Activated CD4-positive, alpha-beta T cell treated with anti-CD3 and anti-CD28 coated beads for 48 hours (primary cell): ENCODE measurements at places on chromosomes 4 and X.
A peak's percentile ranks its signal among the peaks of the same experiment; 100 is the strongest.

DNA sequence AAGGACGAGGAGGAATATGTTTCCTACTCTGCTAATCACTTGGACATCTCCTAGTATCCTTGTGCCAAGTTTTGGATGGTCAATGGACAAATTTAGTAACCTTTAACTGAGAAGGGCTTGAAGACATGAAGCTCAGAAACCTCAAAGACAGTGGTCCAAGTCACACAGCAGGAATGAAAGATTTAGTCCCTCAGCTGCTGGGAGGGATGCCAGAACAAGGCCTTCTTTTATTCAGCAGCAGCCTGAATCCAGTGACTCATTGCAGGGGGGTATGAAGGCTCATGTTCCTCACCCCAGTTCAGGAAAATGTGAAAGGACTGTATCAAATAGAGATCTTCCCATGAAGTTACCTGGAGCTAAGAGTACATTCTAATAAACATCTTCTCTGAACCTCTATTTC, 214.9 kb upstream of the UGT8 start:
- no peak for DNase-seq

GRCh38 chr4:37461801-37462200, 217.3 kb downstream of the NWD2 start:
- no peak for DNase-seq

GRCh38 chrX:153351981-153352380, 18.0 kb downstream of the ZNF275 start:
- no peak for DNase-seq

DNA sequence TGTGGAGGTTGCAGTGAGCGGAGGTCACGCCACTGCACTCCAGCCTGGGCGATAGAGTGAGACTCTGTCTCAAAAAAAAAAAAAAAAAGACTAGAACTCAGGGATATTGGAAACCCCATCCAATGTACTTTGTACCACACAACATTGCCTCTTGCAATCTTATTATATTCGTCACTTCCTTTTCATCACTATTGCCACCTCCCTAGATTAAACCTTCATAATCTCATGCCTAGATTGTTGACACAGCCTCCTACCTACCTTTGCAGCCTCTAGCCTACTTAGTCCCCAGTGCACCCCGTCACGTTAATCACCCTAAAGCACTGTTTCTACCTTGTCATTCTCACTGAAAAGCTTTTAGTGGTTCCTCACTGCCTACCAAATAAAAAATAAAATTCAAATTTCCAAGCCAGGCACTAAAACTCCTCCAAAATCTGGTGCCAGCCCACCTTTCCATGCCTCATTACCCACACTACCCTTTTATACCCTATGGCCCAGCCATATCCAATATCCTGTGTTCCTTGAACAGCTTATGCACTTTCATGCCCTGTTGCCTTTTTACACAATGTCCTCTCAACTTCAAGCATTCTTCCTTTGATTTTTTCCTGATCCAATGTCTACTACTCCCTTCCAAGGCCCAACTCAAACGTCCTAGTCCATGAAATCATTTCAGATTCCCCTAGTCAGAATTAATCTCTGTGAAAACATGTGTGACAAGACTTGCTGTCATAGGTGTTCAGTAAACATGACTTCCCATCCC, 23.6 kb upstream of the GJB1 start:
- DNase-seq = no peak

GRCh38 chr4:156201050-156201449, 247.4 kb upstream of the CTSO start:
- DNase-seq = no peak

GRCh38 chr4:31390849-31391248, 670.7 kb downstream of the PCDH7 start:
- DNase-seq = no peak

DNA sequence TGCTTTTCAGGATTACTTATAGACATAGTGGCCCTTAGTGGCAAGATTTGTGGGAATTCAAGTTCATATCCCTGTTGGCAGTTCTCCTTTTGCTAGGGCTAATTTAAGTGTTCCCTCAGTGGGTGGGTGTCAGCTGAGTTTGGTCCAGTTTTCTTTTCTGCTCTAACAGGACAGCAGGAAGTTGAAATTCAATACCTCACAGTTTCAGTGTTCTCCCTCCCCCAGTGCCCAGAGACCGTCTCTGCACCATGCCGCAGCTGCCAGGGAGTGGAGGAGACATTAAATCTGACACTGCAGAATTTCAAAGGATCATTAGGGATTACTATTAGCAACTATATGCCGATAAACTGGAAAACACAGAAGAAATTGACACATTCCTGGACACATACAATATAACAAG, 50.7 kb downstream of the UBE2NL start:
- no peak for DNase-seq

DNA sequence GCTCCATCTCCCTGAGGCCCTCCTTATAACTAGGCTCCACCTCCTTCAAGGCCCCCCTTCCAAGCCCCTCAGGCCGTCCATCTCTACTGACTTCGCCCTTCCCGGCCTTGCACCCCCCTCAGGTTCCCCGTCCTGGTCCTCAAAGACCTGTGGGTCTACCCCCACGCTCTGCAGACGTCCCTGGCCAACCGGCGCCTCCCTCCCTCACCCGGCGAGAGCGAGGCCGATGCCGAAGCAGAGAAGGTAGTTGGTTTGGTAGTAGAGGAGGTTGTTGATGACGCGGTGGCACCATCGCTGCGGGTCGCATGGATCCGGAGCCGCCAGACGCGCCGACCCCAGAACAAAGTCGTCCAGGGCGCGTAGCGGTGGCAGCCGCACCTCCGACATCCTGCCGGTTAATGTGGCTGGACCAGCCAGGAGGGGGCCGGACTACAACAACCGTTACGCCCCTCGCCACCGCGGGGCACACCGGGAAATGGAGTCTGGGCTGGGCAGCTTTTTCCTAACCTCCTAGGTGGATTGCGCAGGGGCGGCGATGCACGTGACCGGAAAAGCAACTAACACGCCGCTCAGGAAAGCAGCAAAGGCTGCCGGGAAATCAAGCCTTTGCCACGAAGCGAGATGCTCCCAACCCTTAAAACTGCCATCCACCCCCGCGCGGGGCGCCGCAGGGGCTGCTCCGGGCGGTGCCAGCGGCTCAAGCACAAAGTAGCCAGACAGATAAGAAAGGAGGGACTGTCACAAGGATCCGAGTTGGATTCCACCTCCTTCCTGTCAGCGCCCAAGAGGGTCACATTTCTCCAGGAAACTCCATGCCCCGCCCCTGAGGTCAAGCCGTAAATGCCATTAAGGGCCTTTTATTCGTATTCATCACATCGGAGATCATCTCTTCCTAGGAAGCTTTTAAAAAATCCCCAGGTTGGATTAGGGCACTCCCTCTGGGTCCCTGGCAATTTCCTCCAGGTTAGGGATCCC, at the start of gene PRAF2:
Gene PRAF2, minus strand, starts transcription at position 402 of the 975 bp plus-strand sequence. Its CDS starts 15 bp downstream, at position 387.
- DNase-seq = peak; percentile 93

DNA sequence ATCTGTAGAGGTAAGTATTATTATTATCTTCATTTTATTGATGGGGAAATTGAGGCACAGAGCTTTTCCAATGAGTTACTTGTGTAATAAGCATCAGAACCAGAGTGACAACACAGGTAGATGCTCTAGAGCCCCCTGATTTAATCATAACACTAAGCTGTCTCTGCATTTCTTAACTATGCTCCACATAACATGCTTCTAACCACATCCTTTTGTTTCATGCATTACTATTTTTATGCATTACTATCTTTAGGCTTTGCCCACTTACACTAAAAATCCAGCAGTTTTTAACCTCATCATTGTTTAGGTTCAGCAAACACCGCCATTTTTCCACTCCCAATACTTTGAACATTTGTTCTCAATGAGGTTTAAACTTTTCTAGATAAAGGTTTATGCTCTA, 1900.8 kb upstream of the PCDH10 start:
- DNase-seq = no peak

GRCh38 chr4:40178672-40179071, 18.2 kb upstream of the RHOH start:
- no peak for DNase-seq

GRCh38 chr4:105236202-105236915, 89.7 kb downstream of the TET2 start:
- no peak for DNase-seq

- DNase-seq = no peak
Observed at GRCh38 chrX:91137883-91138282, 296.8 kb upstream of the PABPC5 start.

GRCh38 chrX:79259073-79259689, 108.0 kb downstream of the ITM2A start:
- DNase-seq = peak; percentile 46

- peak; percentile 2 for DNase-seq
Observed at GRCh38 chrX:108537005-108537404, 97.4 kb downstream of the COL4A5 start.

DNA sequence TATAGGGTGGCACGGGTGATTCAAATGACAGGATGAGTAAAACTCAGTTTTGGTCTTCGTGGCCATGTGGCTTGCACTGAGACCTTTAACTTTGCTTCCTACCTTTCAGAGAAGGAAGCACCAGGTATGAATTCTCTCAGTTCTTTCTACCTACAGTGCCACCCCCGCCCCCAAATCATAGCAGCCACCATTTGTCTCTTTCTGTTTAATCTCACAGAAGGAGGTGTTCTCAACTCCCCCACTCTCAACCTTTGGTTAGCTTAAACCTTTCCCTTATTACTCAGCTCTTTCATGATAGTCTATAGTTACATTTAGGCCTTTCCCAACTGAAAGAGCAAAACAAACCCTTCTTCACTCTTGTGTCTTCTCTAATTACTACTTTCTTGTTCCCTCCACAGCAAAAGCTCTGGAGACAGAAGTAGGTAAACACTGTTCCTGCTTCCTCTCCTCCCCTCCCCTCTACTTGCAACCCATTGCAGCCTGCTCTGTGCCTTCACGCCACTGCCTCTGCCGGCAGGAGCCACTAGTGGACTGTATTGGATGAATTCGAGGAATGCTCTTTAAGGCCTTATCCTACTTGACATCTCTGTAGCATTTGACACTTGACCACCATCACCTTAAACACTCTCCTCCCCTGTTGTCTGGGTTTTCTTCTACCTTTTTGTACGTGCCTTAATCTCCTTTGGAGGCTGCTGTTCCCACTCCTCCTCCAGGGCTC, 123.7 kb downstream of the AFF1 start:
- DNase-seq = peak; percentile 71

DNA sequence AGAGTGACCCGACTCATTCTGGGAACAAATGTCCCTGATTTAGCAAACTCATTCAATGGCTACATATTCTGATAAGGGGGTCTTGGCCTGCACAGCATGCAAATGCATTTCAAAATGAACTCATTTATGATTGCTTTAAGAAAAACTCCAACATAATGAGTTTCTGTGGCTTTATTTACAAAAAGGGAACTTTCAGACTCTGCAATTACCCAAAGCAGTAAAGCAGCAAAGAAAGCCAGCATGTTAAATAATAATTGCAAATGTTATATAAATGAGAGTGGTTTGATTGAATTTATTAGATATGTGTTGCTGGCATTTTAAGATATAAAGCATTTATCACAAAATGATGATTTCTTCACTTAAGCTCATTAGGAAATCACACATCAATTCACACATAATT, 295.7 kb downstream of the FBXW7 start:
- DNase-seq = no peak

GRCh38 chrX:69076088-69076487, 89.2 kb downstream of the PJA1 start:
- no peak for DNase-seq

- peak; percentile 14 for DNase-seq
Observed at GRCh38 chr4:154082760-154083535, 294.1 kb upstream of the SFRP2 start.

GRCh38 chr4:12016729-12017128, 588.0 kb upstream of the HS3ST1 start:
- no peak for DNase-seq

- no peak for DNase-seq
Observed at GRCh38 chrX:65574356-65574755, 39.8 kb upstream of the LAS1L start.

DNA sequence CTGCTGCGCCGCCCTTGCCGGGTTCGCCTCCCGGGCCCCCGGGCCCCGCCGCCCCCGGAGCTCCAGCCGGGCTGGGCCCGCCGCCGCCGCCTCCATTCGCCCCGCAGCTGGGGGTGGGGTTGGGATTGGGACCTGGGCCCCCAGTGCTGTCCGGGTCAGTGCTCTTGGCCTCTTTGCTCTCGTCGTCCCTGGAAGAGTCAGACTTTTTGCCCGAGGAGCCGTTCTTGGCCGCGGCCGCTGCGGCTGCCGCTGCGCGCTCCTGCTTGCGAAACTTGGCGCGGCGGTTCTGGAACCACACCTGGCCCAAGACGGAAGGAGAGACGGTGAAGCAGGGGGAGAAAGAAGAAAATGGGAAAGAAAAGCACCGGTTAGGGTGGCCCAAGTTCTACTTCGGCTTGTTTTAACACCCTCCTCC, 2.5 kb downstream of the PHOX2B start:
- DNase-seq = no peak

- DNase-seq = no peak
Observed at GRCh38 chrX:31480696-31481095, 408.9 kb upstream of the FTHL17 start.

DNA sequence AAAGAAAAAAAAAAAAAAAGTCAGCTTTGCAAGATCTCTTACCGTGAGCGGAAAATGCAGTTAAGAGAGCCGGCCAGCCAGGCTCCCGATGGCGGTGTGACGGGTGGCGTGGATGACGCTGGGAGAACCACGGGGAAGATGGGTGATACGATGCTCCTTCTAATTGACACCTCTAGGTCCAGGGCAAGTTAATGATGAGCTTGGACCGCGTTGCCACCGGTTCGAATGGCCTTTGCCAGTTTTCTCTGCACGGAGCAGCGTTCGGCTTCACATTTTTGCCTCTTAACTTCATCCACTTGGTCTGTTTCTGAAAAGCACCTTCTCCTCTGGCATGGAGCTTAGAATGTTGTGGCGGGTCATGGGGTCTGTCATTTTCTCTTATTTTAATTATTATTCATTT, 33.2 kb downstream of the SHOX start:
- no peak for DNase-seq

DNA sequence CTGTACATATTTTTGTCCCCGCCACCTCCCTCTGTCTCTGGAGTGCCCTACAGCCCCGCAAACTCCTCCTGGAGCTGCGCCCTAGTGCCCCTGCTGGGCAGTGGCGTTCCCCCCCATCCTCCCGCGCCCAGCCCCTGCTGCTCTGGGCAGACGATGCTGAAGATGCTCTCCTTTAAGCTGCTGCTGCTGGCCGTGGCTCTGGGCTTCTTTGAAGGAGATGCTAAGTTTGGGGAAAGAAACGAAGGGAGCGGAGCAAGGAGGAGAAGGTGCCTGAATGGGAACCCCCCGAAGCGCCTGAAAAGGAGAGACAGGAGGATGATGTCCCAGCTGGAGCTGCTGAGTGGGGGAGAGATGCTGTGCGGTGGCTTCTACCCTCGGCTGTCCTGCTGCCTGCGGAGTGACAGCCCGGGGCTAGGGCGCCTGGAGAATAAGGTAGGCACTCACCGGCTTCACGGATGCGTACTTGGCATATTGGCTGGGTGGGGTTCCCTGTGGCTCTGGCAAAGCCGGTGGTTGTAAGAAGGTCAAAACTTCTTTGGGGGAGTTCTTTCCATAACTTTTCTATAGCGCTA, 653 bp downstream of the HHIP start:
- peak; percentile 15 for DNase-seq

DNA sequence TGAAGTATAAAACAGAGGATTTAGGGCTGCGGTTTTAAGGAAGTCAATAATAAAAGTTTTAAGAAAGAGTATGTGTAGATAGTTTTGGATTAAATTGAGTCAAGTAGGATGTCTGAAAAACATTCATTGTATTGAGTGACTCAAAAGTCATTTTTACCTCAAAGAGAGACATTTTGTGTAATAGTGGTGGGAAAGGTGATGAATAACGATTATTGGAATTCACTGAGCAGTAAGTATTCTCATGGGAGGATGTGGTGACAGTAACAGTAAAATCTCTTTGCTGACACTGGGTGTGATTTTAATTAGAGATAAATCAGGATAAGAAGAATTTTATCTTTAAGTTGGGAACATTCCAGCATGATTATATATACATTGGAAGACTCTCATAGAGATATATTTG, 233.6 kb downstream of the PDHA2 start:
- no peak for DNase-seq
